ENCODE measurements at places on chromosomes 4 and X. TPM values are rescaled to one million over a fixed set of nuclear protein-coding genes. Genes with fewer than 3 reads are reported as not detected.

Gene S100G
- not detected for total RNA-seq

Gene SPOCK3
- 2.0 TPM for total RNA-seq

Gene RADX
- 2.5 TPM for total RNA-seq

Gene AKAP14
- not detected for total RNA-seq

Gene NHSL2
- 0.77 TPM for total RNA-seq

Gene EFHC2
- total RNA-seq, result 0.28 TPM

Gene RBMXL3
- not detected for total RNA-seq

Gene ZNF630
- total RNA-seq, result 1.2 TPM

Gene OPHN1
- 4.4 TPM for total RNA-seq

Gene FGFRL1
- 8.7 TPM for total RNA-seq

Gene SSX3
- total RNA-seq, result not detected

Gene KCTD8
- total RNA-seq, result 0.77 TPM

Gene ADH1A
- total RNA-seq, result not detected

Gene NSG1
- 10.4 TPM for total RNA-seq

Gene DUSP21
- total RNA-seq, result not detected

Gene P2RY4
- not detected for total RNA-seq

Gene CXorf58
- not detected for total RNA-seq

Gene RASSF6
- total RNA-seq, result under 0.01 TPM

Gene TMPRSS11B
- total RNA-seq, result not detected

Gene SOWAHD
- not detected for total RNA-seq

Gene CXCL6
- 349 TPM for total RNA-seq

Gene FGF5
- total RNA-seq, result 23.8 TPM

Gene TACC3
- 3.9 TPM for total RNA-seq

Data from regular cardiac myocyte (primary cell).